ENCODE measurements at places on chromosomes 13 and 19.

- no peak for DNase-seq
Measured at GRCh38 chr13:114090476-114090875, 41.9 kb downstream of the RASA3 start.

DNA sequence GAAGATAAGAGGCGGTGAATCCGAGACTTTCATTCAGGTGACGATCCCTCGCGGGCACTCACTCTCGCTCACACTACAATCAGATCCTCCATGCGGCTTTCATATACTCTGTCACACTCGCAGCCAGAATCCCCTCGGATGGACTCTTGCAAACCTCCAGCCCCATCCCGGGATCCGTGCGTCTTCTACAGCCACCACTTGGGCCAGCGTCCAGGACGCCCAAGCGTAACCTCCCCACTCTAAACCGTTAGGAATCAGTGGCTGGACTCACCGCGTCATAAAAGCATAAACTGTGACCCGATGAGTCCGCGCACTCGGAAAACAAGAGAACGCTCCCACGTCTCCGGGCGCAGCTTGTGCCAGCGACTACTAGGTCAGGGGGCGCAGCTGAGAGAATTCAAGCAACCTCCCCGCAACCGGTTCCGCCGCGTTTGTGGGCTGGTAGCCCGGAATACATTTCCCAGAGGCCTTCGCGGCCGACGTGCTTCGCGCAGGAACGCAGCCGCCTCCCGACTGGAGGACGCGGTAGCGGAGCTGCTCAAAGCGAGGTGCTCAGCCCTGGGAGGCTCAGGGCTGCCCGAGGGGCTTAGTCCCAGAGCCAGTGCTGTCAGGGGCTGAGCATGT is 27.6 kb downstream of the ZNF607 start:
- DNase-seq = peak; percentile 69

DNA sequence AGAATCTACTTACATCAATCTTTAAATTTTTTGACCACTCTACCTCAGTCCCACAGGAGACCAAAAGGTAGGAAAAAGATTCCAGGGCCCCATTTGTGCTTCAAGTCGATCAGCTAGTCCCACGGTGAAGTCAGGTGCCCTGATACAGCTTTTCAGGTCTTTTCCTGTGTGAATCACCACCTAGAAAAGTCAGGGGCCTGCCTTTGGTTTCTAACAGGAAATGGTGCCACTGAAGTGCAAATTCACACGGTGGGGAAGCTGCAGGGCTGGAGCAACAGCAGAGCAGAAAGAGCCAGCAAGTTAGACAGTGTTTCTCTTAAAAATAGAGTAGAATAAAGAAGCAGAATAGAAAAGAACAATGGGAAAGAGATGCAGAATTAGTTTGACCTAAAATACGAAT is 107.5 kb downstream of the KLF12 start:
- DNase-seq = peak; percentile 69

GRCh38 chr19:49282184-49282583 is 42.8 kb downstream of the SLC6A16 start:
- DNase-seq = no peak

DNA sequence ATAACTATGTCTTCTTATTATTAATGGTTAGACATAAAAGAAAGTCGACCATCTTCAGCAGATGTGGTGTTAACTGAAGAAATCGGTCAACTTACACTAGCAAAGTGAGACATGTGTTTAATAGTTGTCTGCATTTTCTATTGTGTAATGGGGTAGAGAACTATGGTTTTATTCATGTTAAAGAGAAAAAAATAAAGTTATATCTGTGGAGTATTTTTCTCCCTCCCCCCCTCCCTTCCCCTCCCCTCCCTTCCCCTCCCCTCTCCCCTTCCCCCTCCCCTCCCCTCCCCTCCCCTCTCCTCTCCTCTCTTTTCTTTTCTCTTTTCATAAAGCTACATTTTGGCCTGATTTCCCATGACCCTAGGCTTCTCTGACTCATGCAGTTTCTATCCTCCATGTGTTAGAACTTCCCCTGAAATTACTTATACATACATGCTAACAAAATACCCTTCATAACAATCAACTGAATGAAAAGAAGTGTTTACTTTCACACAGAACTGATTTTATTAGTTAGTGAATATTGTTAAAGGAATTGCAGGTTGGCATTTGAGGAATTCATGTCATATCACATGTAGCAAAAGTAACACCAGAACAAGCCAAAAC is 1431.0 kb upstream of the ATXN8OS start:
- DNase-seq = no peak

GRCh38 chr13:111570911-111571310 is 250.5 kb downstream of the TEX29 start:
- no peak for DNase-seq

GRCh38 chr13:23705583-23705982 is 135.4 kb downstream of the TNFRSF19 start:
- no peak for DNase-seq

DNA sequence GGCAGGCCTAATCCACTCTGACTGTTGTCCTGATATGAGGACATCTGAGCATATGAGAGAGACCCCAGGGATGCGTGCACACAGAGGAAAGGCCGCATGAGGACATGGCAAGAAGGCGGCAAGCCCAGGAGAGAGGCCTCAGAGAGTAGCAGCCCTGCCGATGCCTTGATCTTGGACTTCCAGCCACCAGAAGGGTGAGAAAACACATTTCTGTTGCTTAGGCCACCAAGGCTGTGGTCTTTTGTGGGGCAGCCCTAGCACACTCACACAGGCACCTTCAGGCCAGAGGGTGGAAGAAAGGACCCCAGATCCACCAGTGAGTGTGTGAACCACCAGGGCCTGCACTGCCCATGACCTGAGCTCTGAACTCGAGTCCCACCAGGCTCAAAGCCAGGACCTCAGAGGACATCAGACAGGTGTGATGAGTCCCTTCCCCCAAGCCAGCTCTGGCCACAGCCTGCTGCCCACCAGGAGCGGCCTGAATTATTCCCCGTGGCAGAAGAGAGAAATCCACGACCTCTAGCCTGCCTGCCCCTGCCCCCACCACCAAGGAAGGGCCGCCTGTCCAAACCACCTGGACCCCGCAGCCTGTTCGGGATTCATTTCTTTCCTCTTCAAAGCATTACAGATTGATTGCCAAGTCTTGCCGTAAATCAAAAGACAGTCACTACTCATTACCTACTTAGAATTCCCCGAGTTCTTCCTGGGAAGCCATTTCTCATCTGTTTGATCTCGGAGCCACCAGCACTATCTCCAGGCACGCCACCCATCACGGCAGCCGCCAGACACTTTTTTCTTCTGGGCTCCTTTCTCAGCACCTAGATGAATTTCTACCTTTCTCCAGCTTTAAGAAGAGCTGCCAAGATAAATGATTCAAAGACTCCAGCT is 72.2 kb downstream of the CEBPG start:
- no peak for DNase-seq

GRCh38 chr13:48570216-48570828 is 37.4 kb upstream of the RCBTB2 start:
- no peak for DNase-seq

- no peak for DNase-seq
Measured at GRCh38 chr13:87280139-87280538, 391.0 kb upstream of the SLITRK5 start.

DNA sequence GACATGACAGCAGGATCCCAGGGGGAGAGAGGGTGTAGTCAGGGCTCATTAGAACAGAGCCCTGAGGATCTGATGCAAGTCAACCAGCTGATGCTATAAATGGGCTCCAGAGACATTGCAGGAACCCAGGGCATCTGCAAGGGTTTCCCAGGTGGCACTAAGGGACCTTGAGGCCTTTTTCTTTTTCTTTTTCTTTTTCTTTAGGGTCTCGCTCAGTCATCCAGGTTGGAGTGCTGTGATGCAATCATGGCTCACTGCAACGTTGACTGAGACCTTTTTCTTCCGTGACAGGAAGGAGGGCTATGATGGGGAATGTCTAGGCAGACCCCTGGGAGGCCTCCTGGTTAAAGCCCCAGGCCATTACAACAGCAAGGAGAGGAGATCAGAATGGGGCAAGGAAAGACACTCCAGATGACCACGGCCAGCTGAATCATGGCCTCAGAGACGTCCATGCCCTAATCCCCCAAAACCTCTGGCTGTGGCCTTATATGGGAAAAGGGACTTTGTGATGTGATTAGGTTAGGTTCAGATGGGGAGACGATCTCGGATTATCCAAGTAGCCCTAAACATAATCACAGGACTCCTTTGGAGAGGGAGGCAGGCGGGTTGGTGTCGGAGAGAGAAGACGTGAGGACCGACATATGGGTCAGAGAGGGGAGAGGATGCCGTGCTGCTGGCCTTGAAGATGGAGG is 4.5 kb upstream of the FCGRT start:
- no peak for DNase-seq

Data from activated CD4-positive, alpha-beta T cell treated with anti-CD3 and anti-CD28 coated beads, Interleukin-2, amount 50 U/mL, for 24 hours (primary cell).